ENCODE measurements at places on chromosomes 16 and 17.
A peak's percentile ranks its signal among the peaks of the same experiment; 100 is the strongest.

GRCh38 chr17:74430706-74431567 lies 951 bp upstream of the GPRC5C start:
- no peak for DNase-seq

DNA sequence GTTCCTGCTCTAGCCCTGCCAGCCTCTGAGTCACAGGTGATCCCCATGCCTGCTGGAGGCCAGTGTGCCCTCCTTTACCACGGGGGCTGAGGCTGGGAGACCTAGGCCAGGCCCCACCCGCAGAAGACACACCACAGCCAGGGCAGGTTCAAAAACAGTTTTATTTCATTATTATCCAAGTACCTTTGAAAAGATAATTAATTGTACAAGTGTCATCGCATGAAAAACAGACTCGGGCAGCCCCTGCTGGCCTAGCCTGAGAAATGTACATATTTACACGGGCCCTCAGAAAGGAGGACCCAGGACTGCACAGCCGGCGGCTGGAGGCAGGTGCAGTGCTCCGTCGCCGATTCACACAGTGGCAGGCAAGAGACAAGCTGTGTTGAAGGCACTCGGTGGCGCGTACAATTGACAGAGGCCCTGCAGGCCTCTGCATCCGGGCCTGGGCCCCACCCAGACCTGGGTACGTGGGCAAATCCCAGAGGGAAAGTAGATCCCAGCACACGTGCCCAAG lies 4.4 kb downstream of the PDIA2 start:
- no peak for DNase-seq

GRCh38 chr17:60371818-60372510 lies 20.0 kb downstream of the USP32 start:
- no peak for DNase-seq

DNA sequence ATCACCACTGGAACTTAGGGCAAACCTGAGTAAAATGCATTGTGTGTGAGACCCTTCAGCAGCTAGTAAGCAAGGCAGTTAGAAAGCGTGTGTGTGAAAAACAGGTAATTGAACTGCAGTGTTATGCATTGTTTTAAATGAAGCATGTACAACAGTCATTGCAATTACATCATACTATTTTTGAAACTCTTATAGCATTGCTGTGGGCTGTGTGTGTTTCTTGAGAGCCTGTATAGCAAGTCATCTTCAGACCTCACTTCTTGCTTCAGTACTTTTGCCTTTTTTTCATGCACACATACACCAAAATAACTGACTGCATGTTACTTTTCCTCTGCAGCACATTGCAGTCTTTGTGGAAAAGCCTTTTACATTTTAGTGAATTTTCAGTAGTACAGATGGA lies 19.2 kb downstream of the PTRH2 start:
- no peak for DNase-seq

GRCh38 chr17:41801374-41802271 lies 10.1 kb downstream of the P3H4 start:
- peak; percentile 68 for DNase-seq

DNA sequence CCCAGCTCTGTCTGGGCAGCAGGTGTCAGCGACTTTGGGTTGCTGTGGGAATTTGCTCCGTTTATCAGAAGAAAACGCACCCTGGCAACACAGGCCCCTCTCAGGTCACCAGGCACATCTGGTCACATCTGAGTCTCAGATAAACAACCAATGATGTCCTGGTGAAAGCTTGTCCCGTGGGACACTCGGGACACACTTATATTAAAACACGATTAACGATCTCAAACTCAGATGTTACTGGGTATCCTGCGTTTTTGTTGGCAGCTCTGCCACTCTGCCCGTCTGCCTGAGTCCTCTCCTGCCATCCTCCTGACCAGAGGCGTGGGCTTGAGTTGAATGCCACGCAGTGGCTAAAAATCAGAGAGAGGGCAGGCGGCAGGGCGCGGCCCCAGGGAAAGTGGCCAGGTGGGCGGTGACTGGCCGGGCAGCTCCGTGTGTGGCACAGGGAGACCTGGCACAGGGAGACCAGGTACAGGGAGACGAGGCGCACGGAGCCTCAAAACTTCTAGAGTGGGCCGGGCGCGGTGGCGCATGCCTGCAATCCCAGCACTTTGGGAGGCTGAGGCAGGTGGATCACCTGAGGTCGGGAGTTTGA lies 2.1 kb downstream of the SECTM1 start:
- DNase-seq = no peak

DNA sequence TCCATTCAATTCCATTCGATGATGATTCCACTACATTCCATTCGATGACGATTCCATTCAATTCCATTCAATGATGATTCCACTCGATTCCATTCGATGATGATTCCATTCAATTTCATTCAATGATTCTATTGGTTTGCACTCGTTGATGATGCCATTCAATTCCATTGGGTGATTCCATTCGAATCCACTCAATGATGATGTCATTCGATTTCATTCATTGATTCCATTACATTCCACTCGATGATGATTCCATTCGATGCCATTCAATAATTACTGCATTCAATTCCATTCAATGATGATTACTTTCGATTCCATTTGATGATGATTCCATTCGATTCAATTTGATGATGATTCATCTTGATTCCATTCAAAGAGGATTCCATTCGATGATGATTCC lies 1299.4 kb downstream of the TP53TG3F start:
- DNase-seq = no peak

GRCh38 chr17:17726458-17727060 lies 45.3 kb downstream of the RAI1 start:
- DNase-seq = no peak

- DNase-seq = no peak
These were observed 98.3 kb upstream of the GRIN2A start for GRCh38 chr16:10280262-10281170.

DNA sequence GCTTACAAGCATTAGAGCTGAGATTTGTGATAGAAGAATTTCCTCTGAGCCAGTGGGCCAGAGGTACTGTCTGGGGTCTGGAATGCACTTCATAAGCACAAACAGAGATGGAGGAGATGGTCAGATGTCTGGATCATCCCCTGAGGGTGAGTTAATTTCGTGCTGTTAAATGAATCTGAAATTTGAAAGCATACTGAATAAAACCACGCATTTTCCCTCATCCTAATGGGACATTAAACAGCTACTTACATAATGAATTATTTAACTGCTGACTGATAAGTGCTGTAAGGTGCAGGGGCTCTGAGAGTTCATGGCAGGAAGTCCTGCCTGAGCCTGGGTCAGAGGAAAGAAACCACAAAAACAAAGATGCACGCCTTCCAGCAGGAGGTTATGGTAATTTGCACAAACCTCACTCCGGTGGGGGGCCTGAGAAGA lies 136.3 kb upstream of the XYLT1 start:
- DNase-seq = no peak
